ENCODE measurements at places on chromosomes 7 and 10. TPM values are rescaled to one million over a fixed set of nuclear protein-coding genes. Genes with fewer than 3 reads are reported as not detected.

Gene NYAP1
- not detected for total RNA-seq

Gene NDUFA5
- 133 TPM for total RNA-seq

Gene TLX1
- not detected for total RNA-seq

Gene PAPOLB
- not detected for total RNA-seq

Gene TBX20
- total RNA-seq, result 0.96 TPM

Gene COL28A1
- total RNA-seq, result not detected

Gene FOXP2
- total RNA-seq, result 0.12 TPM

Gene SPDYE16
- total RNA-seq, result not detected

Measured in A172 (cell line).